ENCODE measurements at places on chromosomes 7 and 10.

- peak; percentile 51 for DNase-seq
Measured at GRCh38 chr10:576130-576465, 113.4 kb downstream of the DIP2C start.

DNA sequence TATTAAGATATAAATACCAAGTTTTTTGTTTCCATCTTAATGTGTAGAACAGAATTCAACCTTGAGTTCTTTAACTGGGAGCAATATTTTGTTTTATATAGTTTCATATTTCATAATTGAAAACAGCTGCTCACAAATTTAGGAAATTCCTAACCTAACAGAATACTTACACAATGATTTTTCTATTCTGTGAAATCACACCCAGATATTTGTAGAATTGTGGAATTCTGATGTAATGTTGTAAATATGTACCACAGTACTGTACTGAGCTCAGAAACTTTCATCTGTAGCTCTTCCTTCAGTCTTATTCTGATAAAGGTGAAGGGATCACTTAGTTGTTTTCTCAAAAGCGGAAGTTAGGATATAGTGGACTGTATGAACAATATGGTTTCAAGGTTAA is 143.4 kb upstream of the GLI3 start:
- DNase-seq, result peak; percentile 77

GRCh38 chr7:24966802-24967201 is 13.2 kb downstream of the OSBPL3 start:
- DNase-seq, result no peak

GRCh38 chr10:53325066-53325465 is 552.5 kb upstream of the MBL2 start:
- DNase-seq, result peak; percentile 70

DNA sequence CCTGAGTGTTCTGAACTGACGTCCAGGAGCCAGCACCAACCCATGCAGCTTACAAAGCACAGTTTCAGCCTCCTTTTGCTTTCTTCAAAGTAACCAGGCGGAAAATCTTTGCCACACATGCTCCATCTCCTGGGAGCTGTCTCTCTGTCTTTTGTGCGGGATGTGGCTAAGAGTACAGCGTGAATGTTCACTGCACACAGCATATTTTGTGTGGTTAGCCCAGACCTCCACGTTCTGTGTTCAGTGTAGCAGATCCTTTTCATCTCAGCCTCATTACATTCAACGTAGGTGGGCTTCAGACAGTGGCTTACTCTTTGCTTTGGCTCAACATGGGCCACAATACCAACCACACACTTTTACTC is 200.8 kb downstream of the TNS3 start:
- DNase-seq, result peak; percentile 23

GRCh38 chr10:124010024-124010423 is 83.4 kb downstream of the CHST15 start:
- DNase-seq, result no peak

DNA sequence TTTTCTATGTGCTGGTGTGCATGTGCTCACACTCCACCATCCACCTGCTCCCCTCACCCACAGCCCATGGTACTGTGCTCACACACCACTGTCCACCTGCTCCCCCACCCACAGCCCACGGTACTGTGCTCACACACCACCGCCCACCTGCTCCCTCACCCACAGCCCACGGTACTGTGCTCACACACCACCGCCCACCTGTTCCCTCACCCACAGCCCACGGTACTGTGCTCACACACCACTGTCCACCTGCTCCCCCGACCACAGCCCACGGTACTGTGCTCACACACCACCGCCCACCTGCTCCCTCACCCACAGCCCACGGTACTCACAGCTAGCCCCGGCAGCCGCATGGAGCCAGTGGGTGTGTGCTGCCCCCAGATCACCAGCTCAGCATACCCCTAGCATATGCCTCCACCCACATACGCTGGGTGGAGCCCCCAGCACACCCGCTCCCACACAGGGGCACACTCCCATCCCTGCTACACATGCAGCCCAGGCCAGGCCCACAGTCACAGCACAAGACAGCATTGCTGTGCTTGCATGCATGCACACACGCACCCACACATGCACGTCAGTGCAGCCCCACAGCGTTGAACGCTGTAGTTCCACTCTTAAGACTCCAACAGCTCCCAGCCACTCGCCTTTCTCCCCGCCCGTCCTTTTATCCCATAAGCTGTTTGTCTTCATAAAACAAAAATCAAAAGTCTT is 62.0 kb downstream of the PAX2 start:
- no peak for DNase-seq

DNA sequence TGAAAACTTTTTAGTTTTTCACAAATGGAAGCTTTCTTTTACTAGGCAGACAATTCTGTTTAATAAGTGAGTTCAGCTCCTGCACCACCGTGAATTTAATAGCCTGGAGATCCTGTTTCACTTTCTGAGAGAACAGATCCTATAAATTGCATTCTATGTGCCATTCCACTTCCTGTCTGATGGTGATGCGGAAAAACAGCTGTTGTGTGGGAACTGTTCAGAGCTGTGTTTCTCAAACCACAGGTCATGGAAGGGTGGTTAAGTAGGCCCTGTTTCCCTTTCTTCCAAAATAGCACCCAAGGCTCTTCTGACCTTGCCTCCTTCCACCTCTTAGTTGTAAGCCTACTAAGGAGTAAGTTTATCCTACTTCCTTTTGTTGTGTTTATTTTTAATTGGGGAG is 97.2 kb upstream of the DKK1 start:
- DNase-seq, result peak; percentile 66

DNA sequence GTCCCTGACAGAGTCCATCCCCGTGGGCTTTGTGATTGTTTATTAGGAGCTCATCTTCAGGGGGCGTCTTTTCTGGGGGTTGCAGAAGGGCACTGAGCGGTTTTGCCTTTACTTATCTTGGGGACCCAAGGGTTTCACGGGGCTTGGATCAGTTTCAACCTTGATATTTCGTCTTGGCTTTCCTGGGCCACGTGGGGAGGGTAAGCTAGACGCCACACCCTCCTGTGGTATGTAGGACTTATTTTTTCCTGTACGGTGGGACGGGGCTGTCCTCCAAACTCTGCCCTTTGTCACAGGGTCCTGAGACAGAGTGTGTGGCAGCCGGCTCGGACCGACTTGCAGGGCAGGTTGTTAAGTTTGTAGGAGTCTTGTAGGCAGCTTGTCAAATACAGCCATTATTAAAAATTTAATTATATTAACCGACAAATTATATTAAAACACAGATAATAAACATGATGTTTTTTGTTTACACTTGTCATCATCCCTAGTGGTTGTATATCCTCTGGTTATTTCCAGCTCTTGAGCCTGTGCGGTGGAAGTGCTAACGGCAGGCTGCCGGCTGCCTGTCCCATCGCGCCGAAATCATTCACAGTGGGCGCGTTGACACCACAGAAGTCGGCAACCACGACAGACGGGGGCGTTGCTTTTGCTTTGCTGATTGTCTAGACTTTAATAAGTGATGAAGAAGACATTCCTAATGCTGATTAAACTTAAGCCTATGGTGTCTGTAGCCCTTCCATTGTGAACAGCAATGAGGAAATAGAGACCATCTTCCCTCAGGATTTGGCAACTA is 193.2 kb downstream of the DNAJB6 start:
- DNase-seq, result no peak

DNA sequence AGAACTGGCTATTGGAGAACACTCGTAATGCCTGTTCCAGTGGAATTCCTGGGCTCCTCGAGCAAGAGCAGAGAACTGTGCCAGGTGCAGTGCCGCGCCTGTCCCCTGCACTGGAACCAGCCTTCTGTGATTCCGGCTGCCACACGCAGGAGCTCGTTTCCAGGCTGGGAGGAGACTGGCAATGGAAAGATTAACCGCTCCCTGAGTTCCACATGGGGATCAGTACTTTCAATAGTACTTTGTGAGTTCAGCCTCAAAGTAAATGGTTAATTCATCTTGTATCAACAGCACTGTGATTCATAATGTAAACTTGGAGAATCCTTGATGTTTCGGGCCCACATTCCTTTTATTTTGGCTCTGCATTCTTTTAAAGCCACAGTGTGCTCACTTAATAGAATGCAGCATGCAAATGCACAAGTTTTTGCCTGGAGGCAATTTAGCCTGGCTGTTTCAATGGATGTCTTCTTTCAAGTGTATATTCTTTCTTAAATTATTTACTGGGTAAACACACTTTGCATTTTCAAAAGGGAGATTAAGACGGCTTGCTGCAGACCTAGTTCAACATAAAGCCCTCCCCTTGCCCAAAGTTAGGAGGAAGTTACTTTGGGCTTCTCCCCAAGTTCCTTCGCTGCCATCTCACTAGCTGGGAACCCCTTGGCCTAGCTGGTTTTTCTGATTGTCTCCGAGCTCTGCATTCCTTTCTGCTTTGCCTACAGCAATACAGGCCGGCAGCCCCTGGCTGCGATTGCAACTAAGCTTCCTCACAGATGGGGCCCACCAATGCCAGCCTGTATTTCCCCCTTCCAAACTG is 138.1 kb upstream of the TCF7L2 start:
- peak; percentile 94 for DNase-seq

- no peak for DNase-seq
Measured at GRCh38 chr10:133372507-133372906, 647 bp downstream of the ECHS1 start.

GRCh38 chr7:38830826-38831225 is 78.2 kb downstream of the VPS41 start:
- no peak for DNase-seq

- DNase-seq, result peak; percentile 44
Measured at GRCh38 chr10:93299195-93299594, 182.9 kb downstream of the MYOF start.

DNA sequence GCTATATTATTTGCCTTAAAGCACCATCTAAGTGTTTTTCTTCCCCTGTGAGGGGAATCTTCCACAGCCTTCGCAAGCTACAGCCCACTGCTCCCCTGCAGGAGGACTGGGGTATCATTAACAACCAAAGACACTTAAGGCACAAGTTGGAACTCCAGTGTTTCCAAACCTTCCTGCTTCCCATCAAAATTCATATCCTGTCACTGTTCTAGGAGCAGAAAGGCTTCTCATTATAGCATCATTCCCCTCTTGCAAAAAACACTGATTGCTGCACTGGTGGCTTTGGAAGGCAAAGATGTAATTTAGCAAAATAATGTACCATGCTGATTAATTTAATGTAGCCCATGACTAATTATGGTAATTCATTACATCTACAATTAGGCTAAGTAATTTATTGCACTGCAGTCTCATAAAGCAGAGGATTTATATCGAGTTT is 207.2 kb downstream of the SKAP2 start:
- no peak for DNase-seq

- no peak for DNase-seq
Measured at GRCh38 chr7:16754856-16755317, 1.3 kb downstream of the TSPAN13 start.

DNA sequence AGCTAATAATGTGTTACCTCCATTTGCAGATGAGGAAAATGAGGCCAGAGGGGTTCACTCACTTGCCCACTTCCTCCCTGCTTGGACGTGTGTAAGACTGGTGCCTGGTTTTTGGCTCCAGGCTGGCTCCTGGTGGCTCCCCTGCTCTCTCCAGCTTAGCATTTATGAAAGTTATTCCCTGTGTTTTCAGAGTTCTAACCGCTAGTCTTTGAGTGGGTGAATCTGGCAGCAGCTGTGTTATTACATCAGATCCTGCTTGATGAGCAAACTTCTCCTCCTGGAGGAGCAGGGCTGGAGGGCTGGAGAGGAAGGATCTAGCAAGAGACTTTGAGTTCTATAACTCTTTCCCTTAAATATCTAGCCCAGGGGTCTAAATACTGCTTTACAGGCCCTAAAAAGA is 80.9 kb upstream of the AGBL3 start:
- peak; percentile 89 for DNase-seq

GRCh38 chr7:5284304-5285281 is 1.9 kb downstream of the SLC29A4 start:
- no peak for DNase-seq

- peak; percentile 73 for DNase-seq
Measured at GRCh38 chr10:103885617-103886016, 30.2 kb upstream of the SH3PXD2A start.

GRCh38 chr7:30175636-30176147 is 40.9 kb downstream of the MTURN start:
- DNase-seq, result no peak

- DNase-seq, result no peak
Measured at GRCh38 chr7:109549471-109550193, 980.0 kb downstream of the DNAJB9 start.

GRCh38 chr7:14570750-14571607 is 331.6 kb downstream of the DGKB start:
- DNase-seq, result no peak

GRCh38 chr7:40969641-40970040 is 733.2 kb downstream of the INHBA start:
- no peak for DNase-seq

DNA sequence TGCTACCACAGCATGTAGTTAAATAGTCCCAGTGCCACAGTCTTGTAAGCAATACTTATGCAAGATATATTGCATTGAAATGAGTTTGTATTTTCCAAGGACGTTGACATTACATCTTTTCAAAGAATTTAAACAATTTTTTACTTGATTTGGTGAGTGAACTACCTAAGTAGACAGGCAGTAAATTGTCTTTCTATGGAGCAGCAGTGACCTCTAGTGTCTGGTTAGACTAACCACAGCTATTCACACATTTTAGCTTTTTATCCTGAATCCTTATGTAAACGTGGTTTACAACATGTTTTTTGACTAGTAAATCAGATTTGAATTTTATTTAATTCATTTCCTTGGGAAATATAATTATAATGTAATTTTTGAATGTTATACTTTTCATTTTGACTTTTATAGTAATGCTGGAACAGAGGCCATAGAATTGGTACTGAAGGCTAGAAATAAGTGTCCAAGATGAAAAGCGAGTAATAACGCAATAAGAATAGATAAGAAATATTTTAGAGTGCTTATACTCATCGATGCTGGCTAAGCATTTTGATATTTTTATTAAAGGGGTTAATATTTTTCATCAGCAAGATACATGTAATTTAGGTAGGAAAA is 5.6 kb downstream of the LRRTM3 start:
- DNase-seq, result peak; percentile 72

DNA sequence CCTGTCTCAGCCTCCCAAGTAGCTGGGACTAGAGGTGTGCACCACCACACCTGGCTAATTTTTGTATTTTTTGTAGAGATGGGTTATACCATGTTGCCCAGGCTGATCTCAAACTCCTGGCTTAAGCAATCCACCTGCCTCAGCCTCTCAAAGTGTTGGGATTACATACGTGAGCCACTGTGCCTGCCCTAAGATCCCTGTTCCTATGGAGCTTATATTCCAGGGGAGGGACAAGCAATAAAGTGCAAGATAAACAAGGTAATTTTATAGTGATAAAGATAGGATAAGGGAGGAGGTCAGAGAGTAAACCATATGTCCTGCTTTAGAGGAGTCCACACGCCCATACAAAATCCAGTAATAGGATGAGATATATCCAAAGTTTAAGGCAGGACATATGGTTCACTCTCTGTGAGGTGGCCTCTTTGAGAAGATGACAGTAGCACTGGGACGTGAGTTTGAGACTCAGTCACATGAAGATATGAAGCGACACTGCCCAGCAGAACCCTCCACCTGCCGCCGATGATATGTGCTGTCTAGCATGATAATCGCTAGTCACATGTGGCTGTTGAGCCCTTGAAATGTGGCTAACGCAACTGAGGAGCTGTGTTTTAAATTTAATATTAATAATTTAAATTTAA is 113.5 kb upstream of the PDCD4 start:
- DNase-seq, result no peak
